ENCODE measurements at places on chromosomes 6 and 20.
A peak's percentile ranks its signal among the peaks of the same experiment; 100 is the strongest.

- no peak for DNase-seq
Measured at GRCh38 chr6:9799582-9799981, 615.3 kb downstream of the TFAP2A start.

DNA sequence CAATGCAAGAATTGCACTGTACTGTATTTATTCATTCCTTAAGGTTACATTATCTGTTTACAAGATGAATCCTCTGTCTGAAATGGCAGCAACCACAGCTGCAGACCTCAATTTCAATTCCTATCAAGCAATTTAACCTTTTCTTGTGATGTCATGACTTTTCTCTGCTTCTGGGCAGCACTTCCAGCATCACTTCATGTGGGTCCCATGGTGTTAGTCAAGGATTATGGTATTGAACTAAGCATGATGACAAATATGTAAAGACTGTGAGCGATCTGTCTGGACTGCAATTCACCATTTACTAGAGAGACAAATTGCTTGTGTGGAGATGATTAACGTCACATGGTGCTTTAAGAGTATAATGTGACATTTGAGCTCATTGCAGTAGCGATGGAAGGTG is 90.5 kb upstream of the CCN2 start:
- DNase-seq, result no peak

GRCh38 chr6:113634352-113635163 is 222.6 kb upstream of the MARCKS start:
- DNase-seq, result peak; percentile 32

DNA sequence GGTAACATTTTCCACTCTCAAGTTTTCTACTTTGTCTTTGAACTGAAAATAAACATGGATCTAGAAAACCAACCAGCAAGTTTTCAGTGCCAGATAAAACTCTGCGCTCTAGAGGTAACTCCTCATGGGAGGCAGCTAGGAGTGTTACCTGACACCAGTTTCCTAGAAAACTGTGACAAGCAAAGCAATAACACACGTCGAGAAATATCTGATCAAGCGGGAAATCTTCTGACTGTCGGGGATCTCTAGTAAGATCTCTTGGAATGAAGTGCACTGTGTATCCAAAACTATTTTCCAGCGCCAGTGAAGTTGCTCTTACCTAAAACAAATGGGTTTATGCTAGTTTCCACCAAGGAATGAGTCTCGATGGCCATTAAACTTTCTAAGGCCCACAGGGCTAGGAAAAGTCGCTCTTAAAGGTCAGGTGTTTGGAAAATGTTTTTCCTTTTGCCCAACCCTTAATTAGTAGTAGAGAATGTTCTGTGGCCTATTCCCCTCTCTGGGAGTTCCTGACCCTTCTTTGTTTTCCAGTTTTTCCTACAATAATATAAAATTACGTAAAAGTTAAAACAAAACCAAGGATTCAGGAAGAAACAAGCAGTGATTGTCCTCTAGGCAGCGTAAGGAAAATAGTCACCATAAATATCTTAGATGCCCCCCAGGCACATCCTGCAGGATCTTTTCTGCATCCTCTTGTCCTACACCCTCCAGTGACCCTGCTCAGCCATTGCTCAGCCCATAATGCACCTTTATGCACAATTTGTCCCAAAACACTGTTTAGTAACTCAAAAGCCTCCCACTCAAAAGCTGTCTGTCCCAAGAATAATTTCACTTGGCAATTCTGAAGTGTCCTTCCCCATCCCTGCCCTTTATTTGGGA is 137.7 kb upstream of the AKAP12 start:
- DNase-seq, result no peak

DNA sequence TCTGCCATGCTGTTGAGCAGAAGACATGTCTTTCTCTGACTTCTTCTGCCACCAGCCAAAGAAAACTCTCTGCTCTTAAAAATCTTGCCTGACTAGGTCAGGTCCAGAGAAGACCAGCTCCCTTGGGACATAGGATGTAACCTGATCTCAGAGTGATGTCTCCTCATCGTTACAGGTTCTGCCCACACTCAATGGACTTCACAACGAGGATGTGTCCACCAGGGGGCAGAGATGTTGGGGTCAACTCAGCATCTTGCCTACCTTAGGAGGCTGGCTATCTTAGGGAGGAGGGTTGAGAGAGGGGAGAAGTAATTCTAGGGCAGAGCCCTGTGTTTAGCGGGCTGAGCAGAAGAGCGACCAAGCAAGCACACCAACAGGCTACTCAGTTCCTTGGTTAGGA is 207.6 kb upstream of the CDH4 start:
- no peak for DNase-seq

DNA sequence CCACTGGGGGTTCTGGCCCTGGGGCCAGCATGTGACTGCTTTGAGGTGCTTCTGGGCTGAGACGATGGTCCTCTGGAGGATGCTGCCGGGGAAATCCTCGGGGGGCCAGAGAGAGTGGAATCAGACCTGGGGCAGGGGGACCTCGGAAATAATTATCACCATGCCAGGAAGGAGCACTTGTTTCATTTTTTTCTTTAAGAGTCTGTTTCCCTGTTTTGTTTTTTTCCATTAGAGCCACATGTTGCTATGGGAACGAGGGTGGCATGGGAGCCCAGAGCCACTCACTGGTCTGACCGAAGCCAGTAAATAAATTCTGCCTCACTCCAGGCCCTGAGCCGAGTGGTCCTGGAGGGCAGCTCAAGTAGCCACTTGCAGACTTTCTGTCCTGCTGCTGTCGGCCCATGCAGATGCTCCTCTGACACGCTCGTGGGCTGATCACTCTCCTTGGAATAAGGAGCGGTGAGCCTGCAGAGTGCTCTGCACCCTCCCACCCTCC is 365.1 kb downstream of the ZFAND3 start:
- no peak for DNase-seq

GRCh38 chr6:68343901-68344300 is 291.2 kb upstream of the ADGRB3 start:
- no peak for DNase-seq

Data from GM13976 (cell line).